Breast epithelium (tissue), 4 donors: ENCODE measurements at places on chromosomes 3 and 15. TPM values are rescaled to one million over a fixed set of nuclear protein-coding genes. Genes with fewer than 3 reads are reported as not detected.

GRCh38 chr15:69659454-69660050 is 206.9 kb downstream of the RPLP1 start:
- no peak for DNase-seq

DNA sequence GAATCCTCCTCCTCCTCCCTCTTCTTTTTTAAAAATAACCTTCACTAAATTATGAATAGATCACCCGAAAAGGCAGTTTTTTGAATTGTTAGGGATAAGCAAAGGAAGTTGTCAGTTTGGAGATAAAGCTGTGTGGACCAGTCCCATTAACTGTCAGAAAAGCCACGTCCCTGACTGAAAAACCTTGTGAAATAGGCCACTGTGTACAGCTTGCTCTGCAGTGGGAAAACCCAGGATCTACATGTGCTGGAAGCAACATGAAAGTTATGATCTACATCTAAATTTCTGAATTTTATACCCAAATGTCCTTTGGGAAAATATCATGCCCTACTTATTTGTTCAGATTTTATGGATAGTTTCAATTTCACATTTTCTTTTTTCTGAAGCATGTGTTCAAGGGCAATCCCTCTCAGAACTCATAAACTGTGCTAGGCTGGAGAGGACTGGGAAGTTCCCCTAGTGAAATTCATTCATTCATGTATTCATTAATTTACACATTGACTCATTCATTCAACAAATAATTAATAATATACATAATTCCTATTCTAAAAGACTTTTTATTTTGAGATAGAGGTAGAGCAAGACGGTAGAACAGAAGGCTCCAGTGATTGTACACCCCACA is 149.5 kb downstream of the SLC9A9 start:
- DNase-seq: no peak

DNA sequence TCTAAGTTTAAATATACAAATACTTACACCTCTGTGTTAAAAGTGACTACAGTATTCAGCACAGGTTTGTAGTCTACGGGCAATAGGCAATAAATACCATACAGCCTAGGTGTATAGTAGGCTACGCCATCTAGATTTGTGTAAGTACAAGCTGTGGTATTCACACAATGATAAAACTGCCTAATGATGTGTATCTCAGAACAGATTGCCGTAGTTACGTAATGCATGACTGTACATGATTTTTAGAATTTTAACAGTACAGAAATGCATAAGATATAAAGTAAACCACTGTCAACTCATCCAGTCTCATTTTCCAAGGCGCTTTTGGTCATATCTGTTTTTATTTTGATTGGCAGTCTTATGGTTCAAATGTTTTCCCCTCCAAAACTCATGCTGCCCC is 365.7 kb downstream of the CTNNB1 start:
- no peak for DNase-seq

Gene ARHGAP31
- total RNA-seq: 18.2 TPM

- no peak for DNase-seq
Measured at GRCh38 chr3:46897829-46898320, 20.4 kb downstream of the PTH1R start.

- no peak for DNase-seq
Measured at GRCh38 chr15:41994171-41994650, 21.9 kb upstream of the EHD4 start.

GRCh38 chr3:9782770-9783169 is 9.5 kb downstream of the TADA3 start:
- DNase-seq: no peak

GRCh38 chr3:194540274-194540905 is 53.6 kb upstream of the ATP13A3 start:
- peak; percentile 30 for DNase-seq

- no peak for DNase-seq
Measured at GRCh38 chr3:168964736-168965135, 698.8 kb downstream of the MECOM start.

GRCh38 chr15:69373406-69373805 is 40.7 kb upstream of the KIF23 start:
- DNase-seq: no peak

- DNase-seq: no peak
Measured at GRCh38 chr15:50751394-50751793, 14.1 kb downstream of the SPPL2A start.

DNA sequence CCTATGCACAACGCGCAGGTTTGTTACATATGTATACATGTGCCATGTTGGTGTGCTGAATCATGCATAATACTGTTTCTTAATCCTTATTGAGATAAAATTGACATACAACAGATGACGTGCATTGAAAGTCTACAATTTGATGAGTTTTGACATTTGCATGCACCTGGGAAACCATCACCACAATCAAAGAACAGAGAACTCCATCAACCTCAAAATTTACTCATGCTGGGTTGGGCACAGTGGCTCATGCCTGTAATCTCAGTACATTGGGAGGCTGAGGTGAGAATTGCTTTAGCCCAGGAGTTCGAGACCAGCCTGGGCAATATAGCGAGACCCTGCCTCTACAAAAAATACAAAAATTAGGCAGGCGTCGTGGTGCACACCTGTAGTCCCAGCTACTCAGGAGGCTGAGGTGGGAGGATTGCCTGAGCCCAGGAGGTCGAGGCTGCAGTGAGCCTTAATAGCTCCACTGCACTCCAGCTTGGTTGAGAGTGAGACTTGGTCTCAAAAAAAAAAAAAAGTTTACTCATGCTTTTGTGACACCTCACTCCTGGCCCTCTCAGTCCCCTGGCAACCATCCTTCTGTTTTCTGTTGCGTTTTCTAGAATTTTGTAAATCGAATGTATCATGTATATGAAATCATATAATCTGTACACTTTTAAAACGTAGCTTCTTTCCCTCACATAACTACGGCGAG is 56.6 kb downstream of the BHLHE40 start:
- DNase-seq: no peak

DNA sequence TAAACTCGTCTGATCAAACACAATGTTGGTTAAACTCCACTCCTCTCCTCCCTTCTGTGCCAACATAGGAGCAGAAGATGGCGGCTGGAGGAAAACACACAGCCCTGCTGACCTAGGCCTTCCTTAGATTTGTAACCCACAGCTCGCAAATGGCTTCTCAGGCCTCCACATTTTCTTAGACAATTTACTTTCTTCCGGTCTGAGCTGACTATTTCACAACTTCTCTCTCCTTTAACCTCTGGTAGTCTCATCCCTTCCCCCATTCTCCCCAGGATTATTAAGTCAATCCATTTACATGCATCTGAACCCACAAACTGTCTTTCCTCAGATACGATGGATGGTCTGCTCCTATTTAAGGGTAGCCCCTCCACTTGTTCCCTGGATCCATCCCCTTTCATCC is 25.7 kb upstream of the ULK4 start:
- no peak for DNase-seq

Gene GP5
- not detected for total RNA-seq

Gene C15orf62
- 4.7 TPM for total RNA-seq

DNA sequence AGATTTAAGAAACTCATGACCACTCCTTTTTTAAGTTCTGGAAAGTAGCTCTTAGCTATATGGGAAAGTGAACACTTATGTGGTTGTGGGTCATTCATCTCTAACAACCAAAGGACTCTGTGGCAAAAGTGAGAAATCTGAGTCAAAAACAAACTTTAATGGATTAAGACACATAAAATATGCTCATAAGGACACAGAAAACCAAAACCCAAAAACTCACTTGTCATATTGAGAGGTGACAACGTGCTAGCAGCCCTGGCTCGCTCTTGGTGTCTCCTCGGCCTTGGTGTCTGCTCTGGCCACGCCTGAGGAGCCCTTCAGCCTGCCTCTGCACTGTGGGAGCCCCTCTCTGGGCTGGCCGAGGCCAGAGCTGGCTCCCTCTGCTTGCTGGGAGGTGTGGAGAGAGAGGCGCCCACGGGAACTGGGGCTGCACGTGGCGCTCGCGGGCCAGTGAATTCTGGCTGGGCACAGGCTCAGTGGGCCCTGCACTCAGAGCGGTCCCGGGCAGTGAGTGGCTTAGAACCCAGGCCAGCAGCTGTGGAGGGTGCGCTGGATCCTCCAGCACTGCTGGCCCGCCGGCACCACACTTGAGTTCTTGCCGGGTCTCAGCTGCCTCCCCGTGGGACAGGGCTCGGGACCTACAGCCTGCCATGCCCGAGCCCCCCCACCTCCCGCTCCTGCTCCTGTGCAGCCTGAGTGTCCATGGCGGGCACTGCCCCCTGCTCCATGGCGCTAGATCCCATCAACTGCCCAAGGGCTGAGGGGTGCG is 30.3 kb upstream of the SKIL start:
- no peak for DNase-seq

GRCh38 chr3:69647511-69648110 is 91.7 kb upstream of the MITF start:
- DNase-seq: no peak

DNA sequence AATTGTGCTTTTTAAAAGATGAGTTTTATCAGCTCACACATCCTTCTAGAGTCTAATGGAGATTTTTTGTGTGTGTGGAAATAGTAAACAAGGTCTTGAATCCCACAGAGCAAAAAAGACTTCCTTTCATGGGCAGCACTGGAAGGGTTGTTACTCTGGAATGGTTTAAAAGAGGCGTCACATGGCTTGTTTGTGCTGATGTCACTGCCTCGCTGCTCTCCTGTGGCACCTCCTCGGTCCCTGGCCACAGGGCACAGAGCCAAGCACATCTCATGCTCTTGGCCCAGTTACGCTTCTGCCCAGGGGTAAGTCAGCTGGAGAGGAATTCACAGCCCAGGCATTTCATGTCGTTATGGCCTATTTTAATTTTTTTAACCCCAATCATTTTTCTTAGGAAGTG is 53.2 kb downstream of the PGPEP1L start:
- peak; percentile 94 for DNase-seq

DNA sequence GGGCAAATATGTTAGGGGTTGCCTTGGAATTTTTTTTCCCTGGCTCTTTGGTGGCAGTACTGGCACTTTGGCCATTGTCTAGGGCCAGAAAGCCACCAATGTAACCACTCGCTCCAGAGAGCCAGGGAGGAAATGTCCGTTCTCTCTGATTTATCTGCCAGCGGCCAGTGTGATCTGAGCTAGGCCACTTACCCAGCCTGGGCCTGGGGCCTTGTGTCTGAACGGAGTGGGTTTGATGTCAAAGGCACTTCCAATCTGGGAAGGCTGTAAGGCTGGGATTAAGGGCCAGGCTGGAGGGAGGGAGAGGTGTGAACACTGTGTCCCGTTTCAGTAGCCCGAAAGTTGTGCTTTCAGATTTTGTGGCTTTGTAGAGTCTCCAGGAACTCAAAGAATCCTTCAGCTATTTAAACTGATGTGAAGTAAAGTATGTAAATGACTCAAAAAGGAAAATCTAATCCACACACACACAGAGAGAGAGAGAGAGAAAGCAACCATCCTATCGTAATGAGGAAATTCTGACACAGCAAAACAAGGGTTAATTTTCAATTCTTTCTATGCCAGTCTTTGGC is 271.0 kb downstream of the PDZRN3 start:
- no peak for DNase-seq

Gene COL7A1
- 12.5 TPM for total RNA-seq

DNA sequence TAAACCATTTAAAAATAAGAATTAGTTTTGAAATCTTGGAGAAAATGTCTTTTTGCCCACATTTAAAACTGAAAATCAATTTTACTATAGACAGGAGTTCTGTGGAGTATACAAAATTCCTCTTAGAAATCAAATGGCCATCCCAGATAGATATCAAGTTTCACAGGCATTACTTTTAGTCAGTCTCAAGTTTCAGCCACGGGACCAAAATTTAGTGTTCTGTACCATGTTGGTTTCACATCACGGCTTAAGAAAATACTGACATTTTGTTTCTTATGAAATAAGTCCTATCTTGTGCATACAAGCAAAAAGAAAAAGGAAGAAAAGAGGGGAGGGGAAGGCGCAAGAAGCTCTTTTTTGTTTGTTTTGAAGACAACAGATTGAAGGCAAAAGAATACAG is 45.7 kb downstream of the EIF2AK4 start:
- DNase-seq: no peak

GRCh38 chr3:71916747-71917369 is 131.9 kb upstream of the PROK2 start:
- DNase-seq: no peak

Gene IGDCC3
- 0.33 TPM for total RNA-seq

DNA sequence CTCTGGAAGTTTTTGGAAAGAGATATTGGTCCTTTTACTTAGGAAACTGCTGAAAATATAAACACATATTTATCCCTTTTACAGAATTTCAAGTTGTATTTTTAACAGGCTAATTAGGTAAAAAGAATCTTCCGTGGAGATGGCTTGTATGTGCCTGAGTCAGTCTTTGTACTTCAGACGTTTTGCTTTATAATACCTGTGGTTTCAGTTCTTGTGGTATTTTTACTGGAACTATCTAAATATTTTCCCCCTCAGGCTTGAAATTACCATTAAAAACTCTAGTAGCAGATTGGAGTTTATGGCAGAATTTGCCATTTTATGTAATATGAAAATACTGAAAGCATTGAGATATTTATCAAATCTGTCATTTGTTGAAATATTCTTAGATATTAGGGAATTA is 151.6 kb upstream of the CGNL1 start:
- no peak for DNase-seq

- no peak for DNase-seq
Measured at GRCh38 chr3:184261270-184261853, at the start of gene CAMK2N2. Gene CAMK2N2 (minus strand): TSS chr3:184261553. CDS start chr3:184261285, 268 bp downstream.

GRCh38 chr3:169028716-169029115 is 634.8 kb downstream of the MECOM start:
- no peak for DNase-seq
